Stimulated activated CD4-positive, alpha-beta T cell treated with anti-CD3 and anti-CD28 coated beads, Interleukin-1b, Interleukin-23, amount 100 ng/mL, for 48 hours (primary cell): ENCODE measurements at places on chromosomes 12 and 14.

DNA sequence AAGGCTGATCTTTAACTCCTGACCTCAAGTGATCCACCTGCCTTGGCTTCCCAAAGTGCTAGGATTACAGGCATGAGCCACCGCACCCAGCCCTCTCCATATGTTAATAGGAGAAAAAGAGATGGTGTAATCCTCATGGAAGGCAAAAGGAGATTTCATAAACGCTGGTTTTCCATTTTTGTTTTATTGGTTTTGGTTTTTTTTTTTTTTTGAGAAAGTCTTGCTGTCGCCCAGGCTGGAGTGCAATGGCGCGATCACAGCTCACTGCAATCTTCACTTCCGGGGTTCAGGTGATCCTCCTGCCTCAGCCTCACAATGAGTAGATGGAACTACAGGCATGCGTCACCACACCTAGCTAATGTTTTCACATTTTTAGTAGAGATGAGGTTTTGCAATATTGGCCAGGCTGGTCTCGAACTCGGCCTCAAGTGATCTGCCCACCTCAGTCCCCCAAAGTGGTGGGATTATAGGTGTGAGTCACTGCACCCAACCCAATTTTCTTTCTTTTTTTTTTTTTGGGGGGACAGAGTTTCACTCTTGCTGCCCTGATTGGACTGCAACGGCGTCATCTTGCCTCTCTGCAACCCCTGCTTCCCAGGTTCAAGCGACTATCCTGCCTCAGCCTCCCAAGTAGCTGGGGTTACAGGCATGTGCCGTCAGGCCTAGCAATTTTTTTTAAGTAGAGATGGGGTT lies 8.1 kb downstream of the PTGES3 start:
- DNase-seq: peak; percentile 26

- no peak for DNase-seq
Observed at GRCh38 chr12:25151476-25151875, 43.5 kb downstream of the DNAI7 start.

DNA sequence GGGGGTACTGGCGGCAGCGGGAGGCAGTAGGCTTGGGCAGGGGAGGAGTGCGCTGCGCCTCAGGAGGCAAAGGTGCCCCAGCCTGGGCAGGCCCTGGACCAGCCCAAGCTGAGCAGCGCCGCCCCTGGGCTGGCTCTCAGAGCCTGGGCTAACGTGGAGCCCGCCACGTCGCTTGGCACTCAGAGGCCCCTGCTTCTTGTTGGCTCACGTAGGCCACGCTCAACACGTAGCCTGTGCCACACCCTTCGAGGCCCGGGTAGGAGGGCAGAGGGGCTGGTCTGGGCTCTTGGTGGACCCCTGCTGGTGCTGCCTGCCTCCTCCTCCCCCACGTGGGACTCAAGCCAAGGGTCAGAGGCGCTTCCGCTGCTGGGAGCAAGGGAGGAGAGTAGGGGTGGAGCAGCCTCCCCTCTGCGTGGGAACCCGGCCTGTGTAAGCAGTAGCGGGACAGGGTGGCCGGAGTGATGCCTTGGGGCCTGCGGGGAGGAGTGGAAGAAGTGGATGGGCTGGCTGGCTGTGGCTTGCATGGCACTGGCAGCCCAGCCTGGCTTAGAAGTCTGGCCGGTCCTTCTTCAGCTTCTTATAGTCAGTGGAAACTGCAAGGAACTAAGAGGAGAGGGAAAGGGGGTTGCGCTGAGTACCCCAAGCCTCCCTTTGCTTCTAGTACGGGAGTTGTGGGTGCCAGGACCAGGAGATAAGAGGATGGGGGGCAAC lies 5.7 kb downstream of the SHMT2 start:
- no peak for DNase-seq

DNA sequence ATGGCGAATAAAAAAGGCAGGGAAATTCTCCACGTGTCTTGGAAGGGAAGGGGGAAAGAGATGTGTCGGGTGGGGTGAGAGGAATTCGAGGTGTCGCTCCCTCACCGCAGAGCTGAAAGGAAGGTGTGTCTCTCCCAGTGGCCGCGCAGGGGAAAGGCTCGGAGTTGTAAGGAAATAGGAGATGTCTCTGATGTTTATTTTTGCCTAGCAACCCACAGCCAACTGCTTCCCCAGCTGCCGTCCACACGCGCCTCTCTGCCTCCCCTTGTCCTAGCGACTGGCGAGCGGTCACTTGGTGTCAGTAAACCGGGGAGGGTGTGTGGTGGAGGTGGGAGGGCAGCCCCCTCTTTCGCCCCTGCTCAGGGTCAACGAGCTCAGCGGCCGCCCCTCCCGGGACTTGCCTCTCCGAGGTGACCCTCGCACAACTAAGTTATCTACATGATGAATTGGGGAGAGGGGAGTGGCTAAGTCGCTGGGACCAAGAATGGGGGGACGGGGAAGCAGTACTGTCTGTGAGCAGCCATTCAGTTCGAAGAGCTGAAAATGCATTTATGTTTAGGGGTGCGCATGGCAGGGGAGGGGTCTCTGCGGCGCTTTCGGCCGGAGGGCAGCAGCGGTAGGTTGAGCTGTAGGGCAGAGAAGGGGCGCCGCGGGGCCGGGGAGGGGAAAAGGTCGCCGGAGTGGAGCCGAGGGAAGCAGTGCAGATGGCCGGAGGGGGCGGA lies 585 bp upstream of the DYRK2 start:
- peak; percentile 35 for DNase-seq
